EL (cell line): ENCODE measurements at places on chromosomes 11 and 22.

DNA sequence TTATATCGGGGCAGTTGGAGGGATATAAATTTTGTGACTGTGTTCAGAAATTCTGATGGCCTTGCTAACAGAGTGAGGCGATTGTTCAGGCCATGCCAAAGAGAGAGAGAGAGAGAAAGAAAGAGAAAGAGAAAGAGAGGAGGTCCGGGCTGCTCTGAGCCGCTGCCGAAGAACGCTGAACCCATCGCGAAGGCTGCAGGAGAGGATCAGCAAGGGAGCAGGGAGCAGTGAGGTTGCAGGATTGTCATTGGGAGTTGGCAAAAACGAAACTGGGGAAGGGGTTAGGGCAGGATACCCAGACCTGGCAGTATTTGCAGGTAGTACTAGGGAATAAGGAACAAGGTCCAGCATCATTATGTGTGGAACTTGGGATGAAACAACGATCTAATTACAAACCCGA is 537.1 kb downstream of the INSC start:
- no peak for DNase-seq

GRCh38 chr11:7511401-7511800 is 2.4 kb upstream of the PPFIBP2 start:
- no peak for DNase-seq

- DNase-seq, result peak; percentile 68
Measured at GRCh38 chr11:67303132-67303834, at the start of gene SSH3. Gene SSH3, plus strand, starts transcription at chr11:67303530. Its CDS starts 96 bp downstream, at chr11:67303626.

DNA sequence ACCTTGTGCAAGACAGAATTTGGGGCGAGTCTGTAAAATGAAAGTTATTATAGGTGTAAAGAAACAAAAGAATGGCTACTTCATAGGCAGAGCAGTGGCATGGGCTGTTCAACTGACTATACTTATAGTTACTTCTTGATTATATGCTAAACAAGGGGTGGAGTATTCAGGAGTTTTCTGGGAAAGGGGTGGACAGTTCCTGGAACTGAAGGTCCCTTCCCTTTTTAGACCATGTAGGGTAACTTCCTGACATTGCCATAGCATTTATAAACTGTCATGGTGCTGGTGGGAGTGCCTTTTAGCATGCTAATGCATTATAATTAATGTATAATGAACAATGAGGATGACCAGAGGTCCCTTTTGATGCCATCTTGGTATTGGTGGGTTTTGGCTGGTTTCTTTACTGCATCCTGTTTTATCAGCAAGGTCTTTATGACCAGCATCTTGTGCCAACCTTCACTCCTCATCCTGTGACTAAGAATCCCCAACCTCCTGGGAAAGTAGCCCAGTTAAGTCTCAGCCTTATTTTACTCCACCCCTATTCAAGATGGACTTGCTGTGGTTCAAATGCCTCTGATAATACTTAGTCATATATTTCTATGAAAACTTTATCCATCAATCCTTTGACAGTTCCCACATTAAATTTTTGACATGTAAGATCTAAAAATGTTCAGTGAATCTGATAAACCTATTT is 118.6 kb downstream of the ARHGAP42 start:
- peak; percentile 44 for DNase-seq

DNA sequence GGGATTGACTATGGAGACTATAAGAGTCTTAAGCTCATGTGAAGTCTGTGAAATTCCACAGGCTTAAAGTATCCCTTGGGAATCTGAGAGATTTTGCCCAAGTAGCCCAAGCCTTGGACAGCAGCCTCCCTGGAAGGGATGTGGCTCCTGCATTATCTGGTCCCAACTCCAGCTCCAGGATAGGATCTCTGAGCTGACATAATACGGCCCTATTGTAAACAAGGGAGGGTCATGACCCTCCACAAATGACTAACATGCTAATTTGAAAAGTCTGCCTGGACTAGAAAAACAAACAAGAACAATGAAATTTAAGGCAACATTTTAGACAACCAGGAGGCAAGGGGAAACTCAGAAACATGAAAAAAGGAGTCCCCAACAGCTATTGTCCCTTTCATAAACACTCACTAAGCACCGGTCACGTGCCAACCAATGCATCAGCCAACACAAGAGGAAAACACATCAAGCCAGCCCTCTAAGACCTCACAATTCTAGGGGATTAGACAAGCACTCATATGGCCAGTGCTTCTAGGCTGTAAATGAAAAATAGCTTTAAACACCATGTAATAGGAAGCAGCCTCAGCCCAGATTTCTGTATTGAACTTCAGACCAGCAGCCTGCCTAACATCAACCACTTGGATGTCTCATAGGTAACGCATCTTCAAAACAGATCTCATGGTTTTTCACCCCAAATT is 101.2 kb upstream of the TIMP3 start:
- peak; percentile 65 for DNase-seq

DNA sequence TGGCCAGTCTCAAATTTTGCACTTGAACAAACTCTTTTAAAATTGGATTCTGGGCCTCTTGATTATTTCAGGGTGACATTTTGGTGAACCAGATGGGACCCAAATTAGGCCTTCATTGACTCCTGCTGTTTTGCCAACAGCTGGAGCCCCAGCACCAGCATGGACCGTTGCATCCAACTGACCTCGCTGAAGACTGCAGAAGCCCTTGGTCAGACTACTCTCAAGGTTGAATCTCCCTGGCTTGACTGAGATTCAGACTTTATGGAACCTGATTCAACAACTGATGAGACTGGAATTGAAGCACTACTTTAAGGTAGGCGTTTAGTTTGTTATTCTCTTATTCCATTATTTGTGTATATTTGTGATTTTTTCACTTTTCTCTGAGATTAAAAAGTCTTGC is 41.7 kb downstream of the NARS2 start:
- DNase-seq, result no peak

- DNase-seq, result peak; percentile 25
Measured at GRCh38 chr11:124717421-124717785, 22.3 kb upstream of the NRGN start.

GRCh38 chr11:17985517-17985916 is 27.3 kb downstream of the SERGEF start:
- peak; percentile 9 for DNase-seq

- no peak for DNase-seq
Measured at GRCh38 chr11:121091492-121092152, 9.4 kb upstream of the TECTA start.

- no peak for DNase-seq
Measured at GRCh38 chr11:78082146-78082545, 2.5 kb upstream of the NDUFC2 start.

GRCh38 chr11:21927628-21928027 is 265.3 kb upstream of the ANO5 start:
- no peak for DNase-seq

DNA sequence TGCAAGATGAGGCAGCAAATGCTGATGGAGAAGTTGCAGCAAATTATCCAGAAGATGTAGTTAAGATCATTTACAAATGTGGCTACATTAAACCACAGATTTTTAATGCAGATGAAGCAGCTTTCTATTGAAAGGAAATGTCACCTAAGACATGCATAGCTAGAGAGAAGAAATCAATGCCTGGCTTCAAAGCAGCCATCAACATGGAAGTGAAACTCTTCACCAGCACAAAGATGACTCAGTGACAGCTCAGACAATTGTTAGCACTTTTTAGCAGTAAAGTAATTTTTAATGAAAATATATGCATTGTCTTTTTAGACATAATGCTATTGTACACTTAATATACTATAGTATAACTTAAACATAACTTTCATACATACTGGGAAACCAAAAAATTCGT is 71.4 kb downstream of the FANCF start:
- no peak for DNase-seq

DNA sequence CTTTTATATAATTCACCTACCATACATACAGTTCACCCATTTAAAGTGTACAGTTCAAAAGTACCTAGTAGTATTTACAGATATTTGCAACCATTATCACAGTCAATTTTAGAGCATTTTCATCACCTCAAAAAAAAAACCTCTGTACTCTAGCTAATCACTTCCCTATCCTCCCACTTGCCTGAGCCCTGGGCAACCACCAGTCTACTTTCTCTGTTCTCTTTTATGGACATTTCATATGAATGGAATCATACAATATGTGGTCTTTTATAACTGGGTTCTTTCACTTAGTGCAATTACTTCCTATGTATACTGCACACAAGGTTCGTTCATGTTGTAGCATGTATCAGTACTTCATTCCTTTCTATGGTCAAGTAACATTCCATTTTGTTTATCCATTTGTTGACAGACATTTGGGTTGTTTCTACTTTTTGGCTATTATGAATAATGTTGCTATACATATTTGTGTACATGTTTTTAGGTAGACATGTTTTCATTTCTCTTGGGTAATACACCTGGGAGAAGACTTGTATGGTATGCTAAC is 17.8 kb upstream of the NEU3 start:
- DNase-seq, result no peak

GRCh38 chr11:55263081-55263480 is 1.1 kb downstream of the TRIM48 start:
- DNase-seq, result no peak

DNA sequence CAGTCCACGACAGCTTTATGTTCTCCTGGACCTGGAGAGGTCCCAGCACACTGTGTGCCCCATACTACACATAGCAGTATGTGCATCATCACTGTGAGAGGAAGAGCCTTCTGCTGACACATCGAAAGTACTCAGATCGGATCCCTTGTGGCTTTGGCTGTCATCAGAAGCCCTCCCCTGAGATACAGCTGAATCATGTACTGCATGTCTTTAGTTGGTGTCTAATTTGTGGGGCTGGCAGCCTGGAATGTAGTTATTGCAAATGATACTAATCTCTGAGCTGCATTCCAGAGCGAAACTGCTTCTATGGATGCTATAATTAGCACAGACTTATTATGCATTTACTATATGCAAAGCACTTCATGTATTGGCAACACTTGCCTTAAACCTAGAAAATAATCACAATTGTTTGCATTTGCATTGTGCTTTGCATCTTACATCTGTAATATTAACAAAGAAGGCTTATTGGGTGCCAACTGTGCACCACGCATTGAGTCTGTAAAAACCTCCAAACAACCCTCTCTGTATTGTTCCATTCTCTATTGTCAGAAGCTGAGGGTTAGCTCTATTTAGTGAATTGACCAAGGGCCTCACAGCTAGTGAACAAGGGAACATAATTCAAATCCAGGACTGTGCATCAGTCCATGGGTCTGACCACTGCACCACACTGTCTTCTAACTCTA is 89.2 kb upstream of the CRTAM start:
- peak; percentile 95 for DNase-seq

DNA sequence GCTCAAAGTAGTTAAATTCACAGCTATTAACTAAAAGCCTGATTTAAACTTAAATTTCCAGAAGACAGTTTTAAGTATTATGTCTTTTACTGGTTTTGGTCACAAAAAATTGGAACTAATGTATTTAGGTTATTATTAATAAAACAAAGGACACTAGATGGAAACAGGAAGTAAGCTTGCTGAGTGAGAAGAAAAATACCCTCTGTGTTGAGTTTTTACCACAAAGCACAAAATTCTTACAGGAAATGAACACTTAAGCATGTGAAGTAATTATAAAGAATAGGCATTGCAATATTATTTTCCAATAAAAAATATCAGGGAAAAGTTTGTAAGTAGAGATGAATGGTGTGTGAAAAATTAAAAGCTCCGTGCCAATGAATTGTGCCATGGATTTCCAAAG is 46.3 kb downstream of the PIK3C2A start:
- no peak for DNase-seq

DNA sequence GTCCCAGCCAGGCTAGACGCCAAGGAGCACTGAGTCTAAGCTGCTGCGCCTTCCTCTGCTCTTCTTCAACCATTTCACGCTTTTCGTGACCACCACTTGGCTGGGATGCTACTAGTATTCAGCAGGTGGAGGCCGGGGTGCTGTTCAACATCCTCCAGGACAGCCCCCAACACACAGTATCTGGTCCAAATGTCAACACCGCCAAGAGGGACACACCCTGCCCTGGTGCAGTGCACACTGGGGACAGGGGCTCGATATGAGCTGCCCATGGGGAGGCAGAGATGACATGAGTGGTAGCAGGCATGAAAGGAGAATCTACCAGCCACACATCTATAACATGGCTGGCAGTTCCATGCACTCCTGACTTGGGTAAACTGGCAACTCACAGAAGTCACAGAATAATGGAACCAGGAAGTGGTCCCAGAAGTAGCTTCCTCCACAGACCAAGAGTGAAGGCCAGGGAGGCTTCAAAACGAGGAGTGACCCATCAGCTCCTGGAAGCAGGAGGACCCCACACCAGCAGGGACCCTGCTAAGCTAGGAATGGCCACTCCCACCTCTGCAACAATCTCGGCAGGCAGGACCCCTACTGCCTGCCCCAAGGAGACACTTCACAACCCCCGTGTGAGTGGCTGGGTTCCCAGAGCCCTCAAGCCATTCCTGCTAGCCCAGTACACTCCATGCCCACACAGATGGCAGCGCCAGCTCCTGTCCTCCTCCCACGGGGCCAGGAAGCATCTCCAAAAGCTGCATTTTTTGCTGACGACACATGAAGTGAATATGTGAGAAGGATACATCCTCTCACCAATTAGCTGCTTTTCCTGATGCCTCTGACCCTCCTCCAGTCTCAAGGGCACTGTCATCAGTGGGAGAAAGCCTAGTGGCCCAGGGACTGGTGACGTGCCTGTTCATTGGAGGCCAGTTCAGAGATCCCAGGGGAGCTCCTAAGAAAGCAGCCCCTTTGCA is 78.8 kb downstream of the DGCR2 start:
- DNase-seq, result peak; percentile 75

DNA sequence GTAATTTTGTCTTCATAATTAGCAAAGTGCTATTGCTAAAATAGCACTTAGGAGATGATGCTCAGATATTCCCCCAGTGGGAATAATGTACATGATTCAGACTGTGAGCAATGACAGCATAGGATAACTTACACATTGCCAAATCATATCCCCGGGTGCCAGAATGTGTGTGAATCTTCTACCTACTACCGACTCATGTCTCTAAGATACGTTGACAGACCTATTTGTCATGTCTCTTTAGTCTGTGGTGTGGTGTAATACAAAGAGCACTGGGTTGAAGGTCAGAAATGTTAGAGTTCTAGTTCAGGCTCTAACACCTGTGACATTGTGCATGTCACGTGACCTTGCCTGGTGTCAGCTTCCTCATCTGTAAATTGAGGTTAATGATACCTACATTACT is 31.0 kb upstream of the PICALM start:
- peak; percentile 41 for DNase-seq

DNA sequence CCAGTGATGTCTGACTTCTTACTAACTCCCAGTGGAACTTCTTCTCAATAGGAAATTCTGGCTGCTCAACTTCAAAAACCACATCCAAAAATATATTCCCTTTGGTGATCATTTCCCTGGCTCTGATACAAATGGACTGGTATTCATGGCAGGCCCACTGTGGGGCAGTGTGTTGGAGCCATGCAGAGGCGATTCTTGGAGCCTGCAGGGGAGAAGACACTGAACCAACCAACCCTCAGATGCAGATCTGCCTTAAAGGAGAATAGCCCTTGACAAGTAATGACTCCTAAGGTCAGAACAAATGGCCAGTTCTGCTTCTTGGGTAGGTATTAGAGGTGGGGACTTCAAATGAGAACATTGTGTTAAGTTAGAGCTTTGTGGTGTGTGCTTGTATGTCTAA is 12.2 kb downstream of the OR4D9 start:
- DNase-seq, result no peak
